ENCODE measurements at places on chromosomes 1 and 21. TPM values are rescaled to one million over a fixed set of nuclear protein-coding genes. Genes with fewer than 3 reads are reported as not detected.

- DNase-seq = no peak
- no peaks in the 10 kb centered on the region for H3K27me3 ChIP-seq
- H3K36me3 ChIP-seq = no peaks in the 10 kb centered on the region
Observed at GRCh38 chr1:230458509-230458908, 32.4 kb upstream of the PGBD5 start.

GRCh38 chr1:98783821-98784220 lies 122.3 kb downstream of the SNX7 start:
- no peaks in the 10 kb centered on the region for H3K36me3 ChIP-seq
- no peak for DNase-seq
- H3K27ac ChIP-seq = no peak overlapping the region
- H3K4me1 ChIP-seq = no peaks in the 10 kb centered on the region
- H3K4me3 ChIP-seq = no peak overlapping the region

Gene SLAMF9
- not detected for total RNA-seq

Gene FCER1A
- 0.56 TPM for total RNA-seq

GRCh38 chr21:43280949-43281633 lies 112.3 kb downstream of the CRYAA start:
- DNase-seq = no peak
- H3K36me3 ChIP-seq = no peaks in the 10 kb centered on the region
- no peaks in the 10 kb centered on the region for H3K27me3 ChIP-seq
- no peak overlapping the region for H3K4me3 ChIP-seq
- H3K27ac ChIP-seq = no peak overlapping the region
- H3K4me1 ChIP-seq = peaks cover 17% of the 10 kb centered on the region

Gene TSPEAR
- not detected for total RNA-seq

DNA sequence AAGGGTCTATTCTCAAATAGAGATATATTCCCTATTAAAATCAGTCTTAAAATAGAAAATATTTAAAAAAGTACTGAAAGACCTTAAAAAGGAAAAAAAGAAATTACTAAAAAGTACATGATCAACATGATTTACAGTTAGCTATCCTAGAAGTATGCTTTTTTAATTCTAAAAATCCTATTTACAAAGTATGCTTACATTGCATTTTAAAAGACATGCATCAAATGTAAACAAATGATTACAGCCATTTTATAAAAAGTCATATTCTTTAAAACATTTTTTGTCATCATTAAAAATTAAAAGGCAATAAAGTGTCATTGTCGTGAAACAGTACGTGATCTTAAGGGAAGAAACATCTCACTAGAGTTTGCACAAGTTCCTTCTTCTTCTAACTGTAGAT lies 7.9 kb upstream of the C1orf52 start:
- H3K27ac ChIP-seq = no peak overlapping the region
- H3K36me3 ChIP-seq = peaks cover 31% of the 10 kb centered on the region
- H3K27me3 ChIP-seq = no peaks in the 10 kb centered on the region
- DNase-seq = no peak
- no peak overlapping the region for H3K4me3 ChIP-seq

Gene ST7L
- total RNA-seq = 10.5 TPM

Gene CYP4B1
- total RNA-seq = 20.0 TPM

DNA sequence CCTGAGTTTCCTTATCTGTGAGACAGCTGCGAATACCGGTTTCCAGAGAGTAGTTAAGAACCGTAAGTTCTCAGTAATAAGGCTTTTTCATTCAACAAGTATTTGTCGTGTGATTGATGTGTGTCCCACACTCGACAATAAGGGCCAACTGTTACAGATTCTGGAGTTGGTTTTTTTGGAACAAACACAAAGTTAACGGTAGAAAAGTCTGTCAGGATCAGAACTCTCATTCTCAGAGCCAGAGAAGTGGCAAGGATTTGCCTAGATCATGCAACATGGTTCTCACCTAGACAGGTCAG lies 837 bp downstream of the NUDC start:
- peak overlapping the region; percentile 94 for H3K27ac ChIP-seq
- H3K4me1 ChIP-seq = no peaks in the 10 kb centered on the region
- H3K36me3 ChIP-seq = peaks cover 33% of the 10 kb centered on the region
- no peak for DNase-seq
- peak overlapping the region; percentile 72 for H3K4me3 ChIP-seq

DNA sequence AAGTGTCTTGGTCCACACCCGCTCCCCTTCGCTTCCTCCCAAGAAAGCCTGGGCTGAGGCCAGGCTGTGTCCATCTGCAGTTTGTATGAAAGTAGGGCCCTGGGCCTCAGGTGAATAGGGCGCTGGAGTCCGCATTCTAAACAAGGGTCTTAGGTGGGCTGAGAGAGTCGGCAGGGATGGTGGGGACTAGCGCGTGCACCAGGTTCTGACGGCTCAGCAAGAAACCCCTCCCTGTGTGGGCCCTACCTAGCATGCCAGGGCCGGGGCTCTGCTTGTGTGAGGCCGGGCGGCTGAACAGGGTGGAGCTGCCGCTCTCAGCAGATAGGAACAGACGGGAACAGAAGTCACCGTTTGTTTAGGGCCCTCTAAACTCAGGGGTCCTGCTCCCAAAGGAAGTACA lies 1.7 kb downstream of the ACTRT2 start:
- no peaks in the 10 kb centered on the region for H3K36me3 ChIP-seq
- H3K4me3 ChIP-seq = no peak overlapping the region
- no peaks in the 10 kb centered on the region for H3K27me3 ChIP-seq
- DNase-seq = no peak
